ENCODE measurements at places on chromosomes 7 and 10.

DNA sequence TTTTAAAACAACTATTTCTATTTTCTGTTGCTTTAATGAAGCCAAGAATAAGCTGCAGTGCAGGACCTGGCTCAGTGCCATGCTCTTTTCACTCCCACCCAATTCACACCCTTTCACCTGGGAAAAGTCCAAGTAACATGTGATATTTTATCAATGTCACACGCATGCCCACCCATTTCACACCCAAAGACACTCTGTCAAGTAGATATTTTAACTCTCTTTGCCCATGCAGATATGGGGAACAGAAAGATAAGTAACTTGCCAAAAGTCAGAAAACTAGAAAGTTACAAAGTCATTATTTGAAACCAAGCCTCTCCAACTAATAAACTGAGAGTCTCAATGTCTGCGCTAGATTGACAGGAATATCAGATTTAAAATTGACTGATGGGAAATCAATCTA lies 706.7 kb upstream of the PHF14 start:
- DNase-seq, result no peak

- no peak for DNase-seq
These were observed 115.7 kb downstream of the CCDC71L start for GRCh38 chr7:106545275-106545674.

GRCh38 chr10:97687785-97688781 lies 1.0 kb upstream of the AVPI1 start:
- no peak for DNase-seq

DNA sequence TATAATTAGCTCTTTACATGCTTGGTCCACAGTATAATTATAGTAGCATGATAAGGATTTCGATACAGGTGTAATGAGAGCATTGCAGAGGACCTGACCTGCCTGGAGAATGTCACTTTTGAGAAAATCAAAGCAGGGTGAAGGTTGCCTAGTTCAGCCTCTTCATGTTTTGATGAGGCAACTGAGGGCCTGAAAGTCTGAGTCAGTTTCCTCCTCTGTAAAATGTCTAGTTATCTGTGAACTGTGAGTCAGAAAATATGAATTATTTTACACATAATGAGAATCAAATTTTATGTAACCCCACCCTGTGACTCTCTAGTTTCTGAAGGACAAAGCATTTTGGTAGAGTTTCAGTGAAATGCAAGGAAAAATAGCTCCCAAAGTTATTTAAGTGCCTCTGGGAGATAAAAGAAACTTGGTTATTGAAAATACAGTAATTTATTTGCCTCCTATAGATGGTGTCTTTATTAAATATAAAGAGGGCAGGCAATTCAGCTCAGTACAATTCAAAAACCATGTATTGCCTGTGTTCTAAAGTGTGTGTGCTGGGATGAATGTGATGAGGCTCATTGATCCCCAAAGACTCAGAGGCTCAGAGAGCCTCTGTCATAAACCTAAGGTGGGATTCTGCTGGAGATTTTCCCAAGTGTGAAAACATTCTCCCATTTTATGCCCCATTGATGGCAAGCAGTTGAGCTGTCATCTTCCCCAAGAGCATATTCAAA lies 37.3 kb upstream of the SAMD9L start:
- DNase-seq, result no peak

DNA sequence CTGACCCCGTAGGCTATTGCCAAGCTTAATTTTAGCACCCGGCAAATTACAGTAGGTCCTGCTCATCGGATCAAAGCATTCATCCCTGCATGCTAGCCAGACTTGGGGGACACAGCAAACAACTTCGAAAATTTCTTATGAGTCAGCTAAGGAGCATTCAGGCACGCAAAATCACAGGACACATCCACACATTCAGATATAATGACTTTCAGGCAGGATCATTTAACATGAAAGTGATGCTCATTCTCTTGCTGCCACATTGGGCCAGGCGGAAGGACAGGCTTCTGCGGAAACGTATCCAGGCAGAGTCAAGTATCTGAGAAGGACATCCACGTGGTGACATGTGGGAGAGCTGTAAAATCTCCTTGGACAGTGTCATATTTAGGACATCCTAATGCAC lies 474.0 kb upstream of the NRP1 start:
- DNase-seq, result no peak

- DNase-seq, result no peak
These were observed 19.9 kb downstream of the TMEM176B start for GRCh38 chr7:150780292-150780691.

DNA sequence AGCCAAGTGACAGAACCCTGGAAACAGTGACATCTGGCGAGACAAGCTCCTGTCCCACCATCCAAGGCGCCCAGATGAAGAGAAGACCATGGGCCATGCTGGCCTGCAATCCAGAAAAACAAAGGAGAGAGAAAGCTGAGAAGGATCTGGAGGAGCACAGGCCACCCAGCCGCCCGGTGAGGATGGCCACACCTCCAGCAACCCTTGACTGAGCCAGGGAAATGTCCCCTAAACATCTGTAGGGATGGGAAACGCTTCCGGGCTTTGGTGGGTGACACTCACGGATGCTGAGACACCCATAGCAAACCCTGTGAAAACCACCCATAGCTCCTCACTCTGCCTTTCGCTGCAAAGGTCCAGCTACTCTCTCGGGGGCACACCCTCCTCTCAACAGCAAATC lies 32.0 kb downstream of the TCERG1L start:
- DNase-seq, result no peak

DNA sequence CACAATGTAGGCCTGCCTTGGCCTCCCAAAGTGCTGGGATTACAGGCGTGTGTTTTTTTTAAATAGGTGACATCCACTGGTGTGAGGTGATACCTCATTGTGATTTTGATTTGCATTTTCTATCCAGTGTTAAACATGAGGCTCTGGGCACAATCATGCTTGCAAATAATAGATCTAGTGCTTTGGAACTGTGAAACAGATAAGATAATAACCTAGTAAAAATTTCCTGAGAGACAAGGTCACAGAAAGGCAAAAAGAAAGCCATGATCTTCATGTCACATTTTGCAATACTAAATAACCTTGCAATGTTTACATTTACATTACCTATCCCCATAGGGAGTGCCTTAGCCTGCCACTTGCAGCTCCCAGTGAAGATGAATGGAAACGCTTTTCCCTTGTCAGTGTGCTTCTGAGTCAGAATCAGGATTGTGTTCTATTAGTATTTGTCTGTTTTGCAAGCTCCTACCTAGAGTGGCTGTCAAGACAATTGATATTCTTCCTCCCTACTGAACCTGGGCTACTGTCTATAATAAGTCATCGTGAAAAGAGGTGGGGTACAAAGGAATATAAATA lies 256.5 kb downstream of the PHTF2 start:
- DNase-seq, result no peak

DNA sequence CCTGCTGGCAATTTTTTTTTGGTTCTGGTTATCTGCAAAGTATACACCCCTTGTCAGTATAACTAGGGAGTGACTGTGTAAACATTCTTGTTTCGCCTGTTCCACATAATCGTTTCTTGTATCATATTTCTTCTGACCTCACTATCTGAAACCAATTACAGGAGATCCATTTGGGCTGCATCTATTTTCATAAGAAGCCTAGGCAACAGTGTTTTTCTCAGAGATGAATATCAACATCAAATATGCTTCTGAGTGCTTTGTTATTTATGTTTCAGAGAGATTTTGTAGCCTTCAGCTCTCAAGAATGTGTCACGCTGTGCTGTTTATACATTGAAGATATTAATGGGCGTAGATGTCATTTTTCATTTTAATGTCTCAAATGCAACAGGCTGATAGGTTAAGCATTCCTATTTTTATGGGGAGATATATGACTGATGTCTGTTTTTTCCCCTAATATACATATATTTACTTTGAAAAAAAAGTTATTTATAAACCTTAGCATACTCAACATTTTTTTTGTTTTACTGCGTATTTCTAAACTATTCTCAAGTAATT lies 115.5 kb downstream of the FOXP2 start:
- DNase-seq, result no peak

GRCh38 chr10:79582096-79582495 lies 21.9 kb upstream of the SFTPA2 start:
- no peak for DNase-seq

DNA sequence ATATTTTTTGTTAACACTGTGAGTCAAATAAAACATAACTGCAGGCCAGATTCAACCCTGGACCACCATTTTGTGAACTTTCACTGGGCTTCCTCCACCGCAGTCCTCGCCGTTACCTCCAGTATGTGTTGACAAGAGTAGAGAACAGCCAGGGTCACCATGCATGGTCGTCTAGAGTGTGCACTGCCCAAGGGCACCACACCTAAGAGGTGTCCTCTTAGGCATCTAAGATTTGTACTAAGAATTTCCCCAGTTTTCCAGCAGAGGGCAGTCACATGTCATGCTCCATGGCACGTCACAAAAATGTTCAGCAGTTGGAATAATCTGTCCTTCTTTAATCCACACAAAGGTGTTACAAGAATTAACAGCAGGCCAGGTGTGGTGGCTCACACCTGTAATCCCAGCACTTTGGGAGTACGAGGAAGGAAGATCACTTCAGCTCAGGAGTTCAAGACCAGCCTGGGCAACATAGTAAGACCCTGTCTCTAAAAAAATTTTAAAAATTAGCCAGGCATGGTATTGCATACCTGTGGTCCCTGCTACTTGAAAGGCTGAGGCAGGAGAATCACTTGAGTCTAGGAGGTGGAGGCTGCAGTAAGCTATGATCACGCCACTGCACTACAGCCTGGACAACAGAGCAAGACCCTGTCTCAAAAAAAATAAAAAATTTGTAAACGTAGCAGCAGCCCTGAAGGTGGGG lies 71.2 kb upstream of the FOXK1 start:
- no peak for DNase-seq

DNA sequence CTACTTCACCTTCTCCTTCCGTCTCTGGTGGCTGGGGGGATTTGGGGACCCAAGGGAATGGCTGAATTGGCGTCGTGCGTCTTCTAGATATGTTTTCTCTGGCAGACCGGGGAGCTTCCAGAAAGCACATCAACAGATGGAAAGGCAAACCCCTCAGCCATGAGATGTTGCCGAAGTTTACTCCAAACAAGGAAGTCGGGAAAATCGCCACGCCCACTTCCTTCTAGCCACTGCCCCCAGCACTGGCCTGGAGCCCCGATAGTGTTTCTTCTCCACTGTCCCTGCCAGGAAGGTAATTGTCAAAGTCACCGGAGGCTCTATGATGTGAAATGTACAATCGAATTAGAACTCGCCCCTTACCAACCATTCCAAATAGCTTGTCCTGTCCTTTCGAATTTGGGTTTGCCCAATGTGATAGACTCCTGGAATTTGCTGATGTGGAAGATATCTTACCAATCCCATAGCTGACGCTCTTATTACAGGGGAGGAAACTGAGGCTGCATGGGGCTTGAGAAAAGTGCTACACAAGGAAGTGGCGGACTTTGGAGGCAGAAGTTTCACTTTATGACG lies 191.0 kb downstream of the LSM5 start:
- no peak for DNase-seq

DNA sequence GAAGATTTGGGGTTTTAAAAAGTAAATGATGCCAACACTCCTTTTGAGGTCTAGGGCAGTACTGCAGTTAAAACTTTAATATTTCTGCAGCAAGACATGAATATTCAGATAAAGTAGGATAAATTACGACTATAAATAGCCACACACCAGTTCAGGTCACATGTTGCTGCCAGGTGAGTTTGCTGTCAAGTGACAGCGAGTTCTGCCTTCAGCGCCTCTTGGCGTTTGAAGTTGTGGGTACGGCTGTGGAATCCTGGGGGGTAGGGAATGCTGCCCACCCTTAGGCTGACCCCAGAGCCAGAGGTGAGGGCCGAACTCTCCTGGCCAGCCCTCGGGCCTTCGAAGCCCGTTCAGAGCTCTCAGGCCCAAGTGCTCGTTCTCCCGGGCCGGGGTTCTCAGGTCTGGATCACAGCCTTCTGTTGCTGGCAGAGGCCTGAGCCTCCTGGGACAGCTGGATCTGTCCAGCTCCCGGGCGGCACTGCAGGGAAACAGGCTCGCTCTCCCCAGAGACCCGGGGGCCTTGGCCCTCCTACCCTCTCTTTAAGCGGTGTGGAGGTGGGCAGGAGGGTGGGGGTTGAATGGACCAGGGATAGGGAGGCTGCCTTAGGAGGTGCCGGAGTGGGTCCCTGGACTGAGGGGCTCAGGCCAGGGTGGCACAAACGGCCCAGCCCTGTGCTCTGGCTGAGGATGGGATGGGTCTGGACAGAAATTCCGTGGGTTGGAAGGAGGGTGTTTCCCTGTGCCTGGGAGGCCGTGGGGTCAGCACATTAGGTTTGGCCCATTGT lies 5.4 kb downstream of the BRI3 start:
- DNase-seq, result no peak

- no peak for DNase-seq
These were observed 30.9 kb upstream of the CREB3L2 start for GRCh38 chr7:138032770-138033169.

GRCh38 chr10:88077977-88078376 lies 214.6 kb downstream of the PTEN start:
- DNase-seq, result no peak

DNA sequence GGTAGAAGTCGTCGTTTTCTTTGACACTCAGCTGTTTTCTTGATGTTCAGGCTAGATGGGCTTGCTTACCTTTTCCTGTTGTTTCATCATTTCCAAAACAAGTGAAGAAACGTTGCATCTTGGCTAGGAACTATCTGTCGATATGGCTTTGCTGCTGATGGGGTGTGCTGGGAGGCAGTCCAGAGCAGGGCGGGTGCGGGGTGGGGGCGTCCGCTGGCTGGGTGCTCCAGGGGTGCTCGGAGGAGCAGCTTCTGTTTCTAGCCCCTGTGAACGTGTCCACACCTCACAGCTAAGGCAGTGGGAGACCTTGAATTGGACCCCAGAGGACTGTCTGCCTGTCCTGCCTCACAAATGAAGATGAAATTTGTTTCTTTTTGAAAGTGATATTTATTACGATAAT lies 7.6 kb upstream of the SUN1 start:
- DNase-seq, result no peak

DNA sequence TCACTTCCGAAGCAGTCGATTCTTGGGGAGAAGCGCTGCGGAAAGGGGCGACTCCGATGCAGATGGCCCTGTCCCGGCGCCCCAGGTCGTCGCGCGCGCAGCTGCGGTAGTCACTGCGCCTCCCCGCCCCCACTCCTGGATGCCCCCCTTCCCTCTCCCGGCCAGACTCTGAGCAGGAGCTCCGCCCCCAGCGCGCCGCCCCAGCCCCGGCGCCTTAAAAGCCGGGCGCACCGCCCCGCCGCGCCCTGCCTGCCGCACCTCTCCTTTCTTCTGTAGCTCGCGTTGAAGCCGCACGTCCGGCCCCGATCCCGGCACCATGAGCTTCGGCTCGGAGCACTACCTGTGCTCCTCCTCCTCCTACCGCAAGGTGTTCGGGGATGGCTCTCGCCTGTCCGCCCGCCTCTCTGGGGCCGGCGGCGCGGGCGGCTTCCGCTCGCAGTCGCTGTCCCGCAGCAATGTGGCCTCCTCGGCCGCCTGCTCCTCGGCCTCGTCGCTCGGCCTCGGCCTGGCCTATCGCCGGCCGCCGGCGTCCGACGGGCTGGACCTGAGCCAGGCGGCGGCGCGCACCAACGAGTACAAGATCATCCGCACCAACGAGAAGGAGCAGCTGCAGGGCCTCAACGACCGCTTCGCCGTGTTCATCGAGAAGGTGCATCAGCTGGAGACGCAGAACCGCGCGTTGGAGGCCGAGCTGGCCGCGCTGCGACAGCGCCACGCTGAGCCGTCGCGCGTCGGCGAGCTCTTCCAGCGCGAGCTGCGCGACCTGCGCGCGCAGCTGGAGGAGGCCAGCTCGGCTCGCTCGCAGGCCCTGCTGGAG lies at the start of gene INA:
TSS of gene INA (plus strand) at position 243 of the 817 bp plus-strand sequence. CDS start at position 317, 74 bp downstream.
- peak; percentile 69 for DNase-seq
